ENCODE measurements at places on chromosomes 7 and 10.

DNA sequence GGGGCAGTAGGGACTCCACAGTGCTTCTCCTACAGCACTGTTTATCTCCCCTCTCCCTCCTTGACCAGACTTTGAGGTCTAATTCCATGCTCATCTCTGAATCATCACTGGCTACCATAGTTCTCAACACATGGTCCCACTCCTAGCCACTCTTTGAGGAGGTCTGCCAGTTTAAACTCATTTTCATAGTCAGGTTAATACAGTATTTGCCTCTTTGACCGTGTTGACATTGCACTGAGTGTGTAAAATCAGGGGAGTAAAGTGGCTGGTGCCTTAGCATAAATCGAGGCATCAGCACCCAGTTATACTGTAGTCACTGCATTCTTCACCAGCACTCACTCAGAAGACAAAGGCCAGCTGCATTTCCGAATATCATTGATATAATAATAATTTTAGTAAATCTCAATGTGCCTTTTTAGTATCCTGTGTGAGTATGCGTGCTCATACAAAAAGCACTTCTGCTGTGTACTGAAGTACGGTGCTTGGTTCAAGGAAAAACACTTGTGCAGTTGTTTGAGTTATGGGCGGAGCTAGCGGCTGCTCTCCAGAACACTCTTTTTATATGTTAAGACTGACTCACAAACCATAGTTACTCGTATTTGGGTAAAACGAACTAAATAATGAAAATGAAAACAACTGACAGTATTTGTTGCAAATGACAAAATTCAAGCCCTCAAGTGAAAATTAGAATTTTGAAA, 89.7 kb downstream of the GALNT11 start:
- no peak for DNase-seq

DNA sequence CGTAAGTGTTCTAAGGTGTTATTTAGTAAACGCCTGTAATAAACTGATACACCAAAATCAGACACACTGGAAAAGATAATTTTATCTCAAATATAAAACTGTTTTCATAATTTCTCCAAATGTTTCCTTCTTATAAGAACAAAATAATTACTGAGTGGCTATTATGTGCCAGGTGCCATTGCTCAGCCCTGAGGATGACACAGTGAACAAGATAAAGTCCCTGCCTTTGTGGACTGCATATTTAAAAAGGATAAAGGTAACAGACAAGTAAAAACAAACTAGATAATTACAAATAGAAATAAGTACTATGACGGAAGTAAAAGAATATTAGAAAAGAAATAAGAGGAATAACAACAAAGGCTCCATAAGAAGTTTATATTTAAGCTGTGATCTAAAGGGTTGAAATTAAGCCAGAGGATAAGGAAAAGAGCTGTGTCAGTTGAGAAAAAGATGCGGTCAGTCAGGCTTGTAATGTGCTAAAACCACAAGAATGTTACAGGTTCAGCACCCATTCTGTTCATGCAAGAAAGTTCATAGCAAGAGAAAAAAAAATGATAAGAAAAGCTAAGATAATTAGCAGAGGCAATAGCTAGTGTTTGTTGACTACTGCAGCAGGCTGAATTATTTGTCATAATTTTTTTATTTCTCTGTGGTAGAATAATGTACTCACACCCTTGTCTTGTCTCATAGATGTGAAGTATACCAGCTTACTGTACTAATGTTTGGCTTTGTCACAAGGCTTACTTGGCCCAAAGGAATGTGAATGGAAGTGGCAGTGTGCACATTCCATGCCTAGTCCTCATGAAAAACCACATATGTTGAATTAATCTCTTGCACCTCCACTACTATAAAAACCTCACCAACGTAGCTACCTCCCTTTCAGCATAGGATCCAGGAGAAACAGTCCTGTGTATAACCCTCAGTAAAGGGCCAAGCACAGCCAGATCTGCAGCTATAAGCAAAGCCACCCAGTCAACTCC, 75.1 kb downstream of the CRPPA start:
- DNase-seq = no peak

DNA sequence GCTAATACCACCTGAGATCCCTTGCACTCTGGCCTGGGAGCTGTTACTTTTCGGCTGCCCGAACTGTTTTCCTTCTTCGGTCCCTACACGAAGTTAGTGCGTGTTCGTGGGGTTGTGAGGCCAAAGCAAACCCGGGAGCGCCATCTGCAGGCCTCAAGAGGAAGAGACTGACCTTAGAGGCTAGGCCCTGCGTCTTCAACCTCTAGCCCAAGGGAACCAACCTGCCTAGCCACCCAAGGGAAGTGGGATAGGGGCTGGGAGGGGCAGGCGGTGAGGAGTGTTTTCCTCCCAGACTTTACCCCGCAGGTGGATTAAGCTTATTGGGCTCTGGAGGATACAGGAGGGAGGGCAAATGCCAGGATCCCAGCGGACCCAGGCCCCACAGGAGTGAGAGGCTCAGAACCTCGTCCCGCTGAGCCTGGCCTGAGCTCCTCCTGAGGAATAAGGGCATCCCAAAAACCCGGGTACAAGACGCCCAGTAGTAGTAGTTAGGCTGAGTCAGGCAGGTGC, 1.7 kb upstream of the PAX2 start:
- DNase-seq = peak; percentile 64

GRCh38 chr7:143258831-143259230, 4.4 kb upstream of the GSTK1 start:
- DNase-seq = no peak

DNA sequence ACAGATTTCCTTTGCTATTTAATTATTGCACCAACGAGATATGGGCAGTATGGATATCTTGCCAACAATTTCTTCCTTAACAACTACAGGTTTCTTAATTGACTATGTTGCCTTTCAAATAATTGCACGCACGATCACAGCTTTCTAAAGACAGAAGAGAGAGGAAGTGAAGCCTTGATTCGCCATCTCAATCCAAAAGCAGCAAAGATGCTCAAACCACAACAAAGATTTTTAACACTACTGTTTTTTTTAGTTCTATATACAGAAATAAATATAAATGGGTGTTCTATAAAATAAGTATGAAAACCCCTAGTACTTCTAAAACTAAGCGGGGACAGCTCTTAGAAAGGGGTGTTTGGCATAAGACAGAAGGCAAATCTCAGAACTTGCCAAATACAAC, 251.3 kb downstream of the SFMBT2 start:
- no peak for DNase-seq

DNA sequence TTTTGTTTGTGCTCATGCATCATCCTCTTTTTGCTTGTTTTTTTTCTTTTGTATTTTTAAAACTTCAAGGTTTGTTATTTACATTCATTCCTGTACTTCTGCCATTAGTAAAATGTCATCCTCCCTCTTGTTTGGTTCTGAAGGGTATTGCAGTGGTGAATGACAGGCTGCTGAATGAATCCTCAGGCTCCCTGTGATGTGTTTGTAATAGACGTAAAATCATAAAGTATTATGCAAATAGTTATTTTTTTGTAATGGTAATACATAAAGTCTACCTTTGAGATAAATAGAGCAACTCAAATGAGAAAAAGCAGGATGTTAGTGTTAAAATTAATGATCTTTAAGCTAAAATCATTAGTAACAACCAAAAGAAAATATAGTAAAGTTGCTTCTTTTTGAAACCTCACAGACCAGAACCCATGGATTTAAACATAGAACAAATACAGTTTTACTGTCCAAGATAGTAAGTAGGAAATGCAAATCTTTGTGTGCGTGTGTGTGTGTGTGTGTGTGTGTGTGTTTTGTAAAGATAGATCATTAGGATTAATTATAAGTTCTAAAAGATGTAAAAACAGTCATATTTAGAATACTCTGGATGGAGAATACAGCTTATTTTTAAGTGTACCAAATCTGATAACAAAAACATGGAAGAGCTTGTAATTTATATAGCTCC, 4.5 kb downstream of the GLCCI1 start:
- peak; percentile 43 for DNase-seq

- DNase-seq = no peak
These were observed 65.6 kb downstream of the DOCK4 start for GRCh38 chr7:112140600-112140999.

DNA sequence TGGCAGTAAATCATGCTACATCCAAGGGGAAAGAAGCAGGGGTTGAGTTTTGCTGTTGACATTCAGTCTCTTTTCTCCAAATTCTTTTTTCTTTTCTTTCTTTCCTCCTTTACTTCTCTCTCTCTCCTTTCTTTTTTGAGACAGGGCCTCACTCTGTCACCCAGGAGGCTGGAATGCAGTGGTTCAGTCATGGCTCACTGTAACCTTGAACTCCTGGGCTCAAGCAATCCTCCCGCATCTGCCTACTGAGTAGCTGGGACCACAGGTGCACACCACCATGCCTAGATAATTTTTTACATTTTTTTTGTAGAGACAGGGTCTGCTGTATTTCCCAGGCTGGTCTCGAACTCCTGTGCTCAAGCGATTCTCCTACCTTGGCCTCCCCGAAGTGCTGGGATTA, 35.2 kb downstream of the SBDS start:
- no peak for DNase-seq

GRCh38 chr7:93150200-93150835, 2.1 kb upstream of the SAMD9L start:
- DNase-seq = peak; percentile 15

DNA sequence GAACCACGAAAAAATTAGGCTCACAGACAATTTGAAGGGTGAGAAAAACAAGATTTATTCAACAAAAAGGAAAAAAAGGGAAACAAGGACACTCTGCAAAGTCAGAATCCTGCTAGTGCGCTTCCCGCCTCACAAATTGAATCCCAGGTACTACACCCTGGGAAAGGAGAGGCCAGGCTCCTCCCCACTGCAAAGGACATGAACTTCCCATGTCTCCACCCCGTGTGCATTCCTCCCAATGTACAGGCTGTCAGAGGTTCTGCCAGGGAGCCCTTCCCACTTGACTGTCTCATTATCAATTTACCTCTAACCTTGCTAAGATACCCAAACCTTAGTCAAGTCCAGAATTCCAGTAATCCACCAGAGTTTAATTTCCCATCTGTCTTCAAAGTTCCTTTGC, 70.4 kb upstream of the CDK1 start:
- no peak for DNase-seq

- DNase-seq = no peak
These were observed 33.3 kb upstream of the MNX1 start for GRCh38 chr7:157043745-157044144.

DNA sequence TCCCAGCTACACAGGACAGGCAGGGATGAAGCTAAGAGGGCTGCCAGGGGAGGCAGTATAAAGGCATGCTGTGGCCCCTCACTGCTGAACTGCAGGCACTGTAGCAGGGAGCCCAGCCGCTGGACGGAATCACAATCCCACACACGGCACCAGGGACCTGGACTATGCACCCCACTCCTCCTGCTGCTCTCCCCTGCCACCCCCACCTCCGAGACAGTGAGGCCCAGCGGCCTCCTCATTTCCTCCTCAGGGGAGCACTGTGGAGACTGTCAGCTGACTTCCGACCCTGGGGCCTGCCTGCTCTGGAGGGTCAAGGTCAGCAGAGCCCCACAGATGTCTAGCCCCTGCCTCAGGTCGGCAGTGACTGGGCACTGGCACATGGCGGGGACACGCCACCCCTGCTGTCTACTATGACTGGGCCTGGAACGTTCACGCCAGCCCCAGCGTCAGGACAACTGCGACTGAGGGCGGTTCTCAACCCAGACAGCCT, 92.7 kb downstream of the FAM53B start:
- DNase-seq = no peak

- no peak for DNase-seq
These were observed 207.3 kb downstream of the CXCL12 start for GRCh38 chr10:44177610-44178009.

Measured in pons (tissue), 1 donor.